Fibroblast of skin of left quadriceps (primary cell): ENCODE measurements at places on chromosomes 12 and 14.

DNA sequence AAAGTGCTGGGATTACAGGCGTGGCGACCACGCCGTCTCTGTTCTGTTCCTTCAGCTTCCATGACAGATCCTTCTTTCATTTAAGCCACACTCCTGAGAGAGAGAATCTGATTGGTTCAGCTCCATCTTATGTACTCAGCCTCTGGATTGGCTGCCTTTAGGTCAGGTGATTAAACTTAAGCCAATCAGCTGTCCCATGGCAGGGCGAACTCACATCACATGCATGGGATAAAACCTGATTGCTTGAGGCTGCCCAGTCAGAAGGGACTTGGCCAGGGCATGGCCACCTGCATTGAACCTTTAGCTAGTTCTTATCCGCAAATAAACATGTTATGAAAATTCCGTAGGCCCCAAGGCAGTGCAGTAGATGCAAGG is 274.2 kb downstream of the SUDS3 start:
- DNase-seq: no peak

- no peak for DNase-seq
Measured at GRCh38 chr12:68159681-68160304, at the start of gene IFNG. IFNG (minus strand) TSS chr12:68159740; CDS start chr12:68159615, 125 bp downstream.

DNA sequence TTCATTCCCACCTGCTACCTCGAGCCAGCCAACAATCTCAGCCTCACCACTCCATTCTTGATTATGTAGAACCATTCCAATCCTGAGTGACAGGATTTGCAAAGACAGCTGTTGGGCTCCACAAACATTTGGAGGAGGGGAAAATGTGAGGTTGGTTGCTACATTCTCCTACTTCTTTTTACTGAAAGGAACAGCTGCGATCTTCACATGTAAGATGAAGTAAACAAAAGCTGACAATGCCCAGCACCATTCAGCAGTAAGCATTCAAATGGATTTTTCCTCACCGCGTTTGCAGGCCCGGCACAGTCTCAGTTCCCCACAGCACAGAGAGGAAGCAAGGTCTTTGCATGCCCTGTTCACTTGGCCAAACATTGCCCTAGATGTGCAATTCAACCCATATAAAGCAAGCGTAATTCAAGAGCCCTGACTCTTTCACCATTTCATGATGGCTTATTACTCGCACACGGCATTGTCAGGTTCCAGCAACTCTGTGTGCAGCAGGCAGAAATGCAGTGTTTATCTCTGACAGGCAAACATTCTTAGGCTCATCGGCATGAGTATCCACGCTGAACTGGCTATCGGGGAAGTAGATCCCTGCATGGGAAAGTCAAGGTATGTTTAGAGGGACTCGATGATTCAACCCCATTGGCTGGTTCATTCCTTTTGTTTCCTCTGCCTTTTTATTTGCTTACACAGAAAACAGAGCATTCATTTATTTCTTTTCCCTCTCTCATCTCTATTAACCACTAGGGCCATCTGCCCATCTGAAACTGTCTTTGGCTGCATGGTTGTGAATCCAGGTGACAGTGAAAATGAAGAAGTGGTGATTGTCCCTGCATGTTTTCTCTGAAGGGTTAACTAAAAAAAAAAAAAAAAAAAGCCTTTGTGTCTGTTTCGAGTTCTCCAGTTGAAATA is 236.1 kb upstream of the PLEKHG7 start:
- DNase-seq: no peak

- DNase-seq: no peak
Measured at GRCh38 chr12:124640056-124640455, 72.6 kb upstream of the NCOR2 start.

DNA sequence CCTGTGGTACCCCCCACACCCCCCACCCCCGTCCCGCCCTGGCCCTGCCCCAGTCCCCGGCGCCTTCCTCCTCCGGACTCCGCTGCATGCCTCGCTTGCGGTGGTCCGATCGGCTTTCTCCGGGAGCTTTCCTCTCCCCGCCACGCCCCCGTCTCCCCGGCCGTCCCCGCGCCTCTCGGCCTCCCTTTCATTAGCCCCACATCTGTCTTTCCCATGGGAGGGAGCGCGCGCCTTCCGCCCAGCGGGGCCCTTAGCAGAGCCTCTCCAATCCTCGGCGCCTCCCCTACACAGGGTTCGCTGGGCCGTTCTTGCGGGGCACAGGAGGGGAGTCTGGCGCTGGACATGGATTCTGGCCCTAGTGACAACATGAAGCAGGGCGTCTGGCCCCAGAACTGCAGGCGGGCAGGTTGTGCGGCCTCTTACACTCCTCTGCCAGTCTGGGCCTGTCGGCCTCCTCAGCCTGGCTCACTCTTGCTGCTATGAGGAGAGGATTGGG is 1.5 kb upstream of the EFS start:
- peak; percentile 65 for DNase-seq

GRCh38 chr12:124319368-124320050 is 24.6 kb downstream of the RFLNA start:
- no peak for DNase-seq
